ENCODE measurements at places on chromosomes 16 and 17.

- no peak for DNase-seq
Observed at GRCh38 chr17:19830061-19830460, 37.7 kb downstream of the ULK2 start.

DNA sequence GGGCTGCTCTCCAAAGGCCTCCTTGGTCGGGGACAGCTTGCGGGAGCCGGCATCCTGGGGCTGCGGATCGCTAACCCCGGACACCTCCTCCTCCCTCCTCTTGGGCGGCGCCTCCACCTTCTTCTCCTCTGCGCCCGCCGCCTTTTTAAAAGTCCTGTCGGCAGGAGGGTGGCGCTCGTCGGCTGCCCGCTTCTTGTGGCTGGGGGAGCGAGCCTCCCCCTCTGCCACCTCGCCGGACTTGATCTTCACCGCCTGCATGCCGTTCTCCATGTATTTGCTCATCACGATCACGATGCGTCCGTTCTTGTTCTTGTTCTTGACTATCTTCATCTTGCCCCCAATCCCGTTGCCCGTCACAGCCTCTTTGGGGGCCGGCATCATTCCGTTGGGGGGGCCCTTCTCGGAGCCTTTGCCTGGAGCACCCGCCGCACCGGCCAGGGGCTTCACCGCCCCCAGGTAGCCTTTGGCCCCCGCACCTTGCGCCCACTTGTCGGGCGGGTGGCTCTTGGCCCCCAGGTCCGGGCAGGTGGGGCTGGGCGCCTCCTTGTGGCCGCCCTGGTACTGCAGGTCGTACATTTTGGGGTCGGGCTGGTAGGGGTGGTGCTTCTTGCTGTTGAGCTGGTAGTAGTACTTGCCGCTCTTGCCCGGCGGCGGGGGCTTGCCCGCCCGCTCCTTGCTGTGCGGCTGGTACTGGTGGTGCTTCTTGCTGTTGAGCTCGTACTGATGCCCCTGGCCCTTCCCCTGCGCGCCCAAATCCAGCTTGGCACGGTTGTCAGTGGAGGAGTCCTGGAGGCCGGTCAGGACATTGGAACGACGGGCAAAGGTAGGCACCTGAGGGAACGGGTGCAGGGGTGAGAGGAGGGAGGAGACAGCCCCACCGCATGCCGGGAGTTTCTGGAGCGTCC is 4.4 kb downstream of the CBX4 start:
- no peak for DNase-seq

GRCh38 chr16:50310308-50311133 is 44.2 kb downstream of the ADCY7 start:
- DNase-seq = no peak

DNA sequence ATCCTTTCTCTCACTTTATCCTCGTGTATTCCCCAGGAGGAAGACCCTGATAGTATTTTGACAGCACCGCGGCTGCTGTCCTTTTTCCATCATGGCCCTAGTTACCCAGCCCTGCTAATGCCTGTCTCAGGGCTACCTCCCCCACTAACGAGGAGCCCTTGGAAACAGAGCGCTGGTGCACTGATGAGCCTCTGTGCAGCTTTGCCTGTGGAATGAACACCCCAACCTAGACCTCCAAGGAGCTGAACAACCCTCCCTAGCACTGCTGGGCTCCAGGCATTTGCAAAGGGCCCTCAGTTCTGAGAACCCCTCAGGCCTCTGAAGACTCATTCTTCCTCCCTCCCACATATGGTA is 23.3 kb upstream of the CCL1 start:
- DNase-seq = no peak

DNA sequence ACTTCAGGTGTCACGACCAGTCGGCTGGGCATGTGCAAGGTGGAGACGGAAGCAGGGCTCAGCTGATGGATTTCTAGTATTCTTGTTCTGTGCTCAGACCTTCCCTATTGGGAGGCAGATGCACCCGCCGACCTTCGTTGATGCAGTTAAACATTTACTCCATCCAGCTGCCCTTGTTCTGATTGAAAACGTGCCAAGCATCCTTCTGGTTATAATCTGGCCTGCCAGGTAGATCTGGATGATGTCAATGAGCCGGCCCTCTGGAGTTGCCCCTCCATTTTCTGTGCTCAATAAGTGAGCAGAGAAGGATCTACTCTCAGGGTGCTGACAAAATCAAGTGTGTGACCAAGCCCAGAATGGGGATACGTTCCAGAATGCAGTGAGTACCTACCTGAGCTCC is 38.3 kb downstream of the CCDC182 start:
- no peak for DNase-seq

- DNase-seq = no peak
Observed at GRCh38 chr17:49756323-49757150, 7.4 kb downstream of the FAM117A start.

DNA sequence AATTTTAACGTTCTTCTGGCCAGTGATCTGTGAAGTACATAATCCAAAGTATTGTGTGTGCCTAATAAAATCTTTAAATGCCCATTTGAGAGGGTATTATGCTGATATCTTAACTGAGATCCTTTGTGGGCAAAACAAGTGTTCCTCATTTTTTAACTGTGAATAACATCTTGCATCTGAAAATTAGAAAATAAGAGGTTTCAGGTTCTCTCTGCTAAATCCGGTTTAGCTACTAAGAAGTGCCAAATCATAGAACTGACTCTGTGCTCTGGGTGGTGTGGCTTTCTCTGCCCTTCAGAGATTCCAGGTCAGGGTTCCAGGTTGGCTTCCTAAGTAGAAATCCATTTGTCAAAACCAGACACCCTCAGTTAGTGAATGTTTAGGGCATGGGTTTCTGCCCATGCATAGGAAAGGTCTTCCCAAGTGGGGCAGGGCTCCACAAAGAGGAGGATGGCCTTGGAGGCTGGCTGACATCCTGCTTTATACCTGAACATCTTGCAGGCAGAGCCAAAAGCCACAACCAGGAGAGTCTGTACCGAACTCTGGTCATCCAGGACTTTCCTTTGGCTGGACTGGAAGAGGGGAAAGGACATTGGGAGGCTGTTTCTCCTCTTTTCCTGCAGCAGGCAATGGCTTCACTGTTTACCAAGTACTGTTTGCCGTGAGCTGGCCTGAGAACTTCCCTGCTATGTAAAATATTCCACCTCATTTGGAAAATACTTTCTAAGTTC is 8.5 kb downstream of the ALDH3A2 start:
- DNase-seq = no peak

DNA sequence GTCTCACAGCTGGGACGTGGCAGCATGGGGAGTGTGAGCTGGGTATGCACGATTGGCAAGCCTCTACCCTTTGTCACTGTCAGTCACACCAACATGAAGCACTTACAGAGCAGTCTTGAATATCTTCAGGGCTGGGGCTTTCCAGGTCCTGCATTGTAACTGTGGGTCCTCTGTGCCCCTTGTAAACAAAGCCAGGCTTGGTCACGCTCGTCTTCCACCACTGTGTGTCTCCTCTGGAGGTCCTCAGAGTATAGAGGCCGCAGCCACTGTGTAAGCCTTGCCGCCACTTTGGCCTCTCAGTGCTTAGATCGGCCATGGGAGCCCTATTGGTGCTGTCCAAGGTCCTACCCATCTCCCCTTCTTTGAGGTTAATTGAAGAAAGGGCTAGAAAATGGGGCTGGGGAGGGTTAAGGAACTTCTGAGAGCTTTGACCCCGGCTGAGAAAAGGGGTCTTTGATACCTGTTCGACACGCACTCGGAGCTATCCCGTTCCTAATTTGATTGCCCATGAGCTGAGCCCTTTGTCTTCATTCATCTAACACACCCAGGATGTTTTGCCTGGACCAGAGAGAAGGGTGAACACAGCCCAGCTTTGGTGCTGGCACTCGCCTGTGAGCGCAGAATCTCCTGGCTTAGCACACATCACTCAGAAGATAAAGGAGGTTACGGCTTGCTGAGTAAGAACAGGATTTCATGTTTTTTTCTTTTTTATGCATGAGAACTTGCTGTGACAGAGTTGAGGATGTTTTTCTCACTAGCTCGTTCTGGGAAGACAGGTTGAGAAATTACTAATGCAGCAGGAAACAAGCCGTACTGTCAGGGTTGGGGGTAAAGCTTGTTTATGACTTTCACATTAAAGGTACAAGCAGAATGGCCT is 267.9 kb downstream of the CPPED1 start:
- DNase-seq = no peak

DNA sequence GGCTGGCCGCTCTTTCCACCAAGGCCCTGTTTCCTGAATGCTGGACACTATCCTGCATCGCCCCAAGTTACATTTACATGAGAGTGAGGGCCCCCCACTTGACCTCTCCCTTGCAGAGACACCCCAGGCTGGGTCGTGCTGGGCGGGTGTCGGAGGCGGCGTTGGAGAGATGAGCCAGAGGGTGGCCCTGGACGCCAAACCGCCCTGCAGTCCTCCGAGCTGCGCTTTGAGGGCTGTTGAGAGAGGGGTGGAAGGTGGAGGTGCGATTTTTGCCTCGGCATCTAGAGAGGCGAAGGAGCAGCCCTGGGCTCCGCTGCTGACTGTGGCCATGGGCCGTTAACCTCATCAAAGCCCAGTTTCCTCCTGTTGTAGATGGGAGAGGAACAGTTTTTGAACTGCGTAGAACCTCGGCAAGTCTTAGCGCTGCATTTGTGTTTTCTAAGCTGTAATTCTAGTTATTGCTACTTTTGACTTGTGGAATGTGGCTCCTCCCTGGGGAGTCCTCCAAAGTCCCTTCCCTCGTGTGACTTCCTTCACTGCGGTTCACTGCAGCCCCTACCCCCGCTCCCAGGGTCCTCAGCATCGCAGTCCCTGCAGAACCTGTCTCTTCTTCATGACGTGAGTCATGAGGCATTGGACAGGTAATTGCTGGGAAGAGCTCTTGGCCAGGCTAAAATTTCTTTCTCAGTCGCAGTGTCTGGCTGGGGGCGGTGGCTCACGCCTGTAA is 986 bp upstream of the ELOB start:
- DNase-seq = peak; percentile 52

DNA sequence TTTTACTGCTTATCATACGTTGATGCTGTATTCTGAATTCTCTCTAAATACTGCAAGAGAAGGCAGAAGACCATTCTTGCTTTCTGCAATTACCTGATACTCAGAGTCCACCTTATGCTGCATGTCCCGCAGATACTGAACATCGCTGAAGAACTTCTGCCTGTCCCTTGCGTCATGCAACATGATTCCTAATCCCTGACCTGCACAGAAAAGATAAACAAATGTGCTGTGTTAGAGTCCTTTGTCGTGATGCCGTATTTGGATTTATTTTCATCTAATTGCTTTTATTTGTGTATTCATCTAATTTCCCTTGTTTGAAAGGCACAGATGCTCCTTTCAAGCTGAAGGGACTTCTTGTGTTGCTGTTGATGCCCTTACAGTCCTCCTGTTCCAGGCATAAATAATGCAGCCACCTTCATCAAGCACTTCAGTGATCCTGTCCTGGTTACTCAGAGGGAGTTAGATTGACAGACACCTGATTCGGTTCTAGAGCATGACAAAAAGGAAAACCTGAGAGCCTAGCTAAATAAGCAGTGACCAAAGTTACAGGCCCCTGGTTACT is 6.5 kb downstream of the MARCHF10 start:
- no peak for DNase-seq

GRCh38 chr16:57411362-57411976 is 6.9 kb downstream of the CCL17 start:
- DNase-seq = no peak

DNA sequence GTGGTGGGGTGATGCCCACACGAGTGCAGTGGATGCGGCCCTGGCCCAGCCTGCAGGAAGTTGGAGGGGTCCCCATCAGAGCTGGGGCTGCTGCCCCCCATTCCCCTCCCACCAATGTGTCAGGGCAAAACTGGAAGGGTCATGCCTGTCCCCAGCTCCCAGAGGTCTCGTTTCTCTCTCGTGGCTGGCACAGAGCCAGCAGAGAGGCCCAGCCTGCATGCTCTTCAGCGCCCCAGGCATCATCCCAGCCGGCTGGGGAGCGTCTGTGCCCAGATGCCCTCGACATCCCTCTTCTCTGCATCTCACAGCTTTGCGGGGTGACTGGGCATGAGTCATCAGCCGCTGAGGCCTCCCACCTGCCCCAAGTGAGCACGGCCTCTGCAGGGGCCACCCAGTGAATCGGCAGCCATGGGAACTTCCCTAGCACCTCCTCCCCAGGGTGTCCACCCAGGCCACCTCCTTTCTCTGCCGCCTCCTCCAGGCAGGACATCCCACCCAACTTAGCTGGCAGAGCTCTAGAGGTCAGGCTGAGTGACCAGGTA is 9.8 kb upstream of the CSNK1D start:
- DNase-seq = peak; percentile 49

DNA sequence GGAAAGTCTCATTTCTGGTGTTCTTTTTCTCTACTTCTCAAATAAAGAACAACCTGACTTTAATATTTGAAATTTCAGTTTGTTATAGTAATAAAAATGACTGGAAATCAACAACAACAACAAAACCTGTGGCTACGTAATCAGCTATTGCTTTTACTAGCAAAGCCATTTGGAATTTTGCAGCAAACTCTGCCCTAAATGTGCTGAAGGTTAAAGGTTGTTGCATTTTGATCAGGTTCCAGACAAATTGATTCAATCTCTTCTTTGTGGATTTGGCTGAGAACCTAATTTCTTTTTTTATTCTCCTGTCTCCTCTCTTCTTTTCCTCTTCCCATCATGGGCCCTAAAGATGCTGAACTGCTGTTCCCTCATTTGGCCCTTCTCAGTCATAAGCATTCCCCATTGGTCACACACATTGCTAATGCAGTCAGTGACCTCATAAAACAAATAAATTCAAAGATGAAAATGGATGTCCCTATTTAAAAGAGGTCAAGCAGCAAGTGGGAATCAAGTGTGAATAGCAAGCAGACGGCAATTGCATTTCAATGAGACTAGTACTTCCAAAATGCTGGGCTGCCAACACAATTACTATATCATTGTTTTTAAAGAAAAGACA is 795.1 kb upstream of the CDH8 start:
- no peak for DNase-seq

DNA sequence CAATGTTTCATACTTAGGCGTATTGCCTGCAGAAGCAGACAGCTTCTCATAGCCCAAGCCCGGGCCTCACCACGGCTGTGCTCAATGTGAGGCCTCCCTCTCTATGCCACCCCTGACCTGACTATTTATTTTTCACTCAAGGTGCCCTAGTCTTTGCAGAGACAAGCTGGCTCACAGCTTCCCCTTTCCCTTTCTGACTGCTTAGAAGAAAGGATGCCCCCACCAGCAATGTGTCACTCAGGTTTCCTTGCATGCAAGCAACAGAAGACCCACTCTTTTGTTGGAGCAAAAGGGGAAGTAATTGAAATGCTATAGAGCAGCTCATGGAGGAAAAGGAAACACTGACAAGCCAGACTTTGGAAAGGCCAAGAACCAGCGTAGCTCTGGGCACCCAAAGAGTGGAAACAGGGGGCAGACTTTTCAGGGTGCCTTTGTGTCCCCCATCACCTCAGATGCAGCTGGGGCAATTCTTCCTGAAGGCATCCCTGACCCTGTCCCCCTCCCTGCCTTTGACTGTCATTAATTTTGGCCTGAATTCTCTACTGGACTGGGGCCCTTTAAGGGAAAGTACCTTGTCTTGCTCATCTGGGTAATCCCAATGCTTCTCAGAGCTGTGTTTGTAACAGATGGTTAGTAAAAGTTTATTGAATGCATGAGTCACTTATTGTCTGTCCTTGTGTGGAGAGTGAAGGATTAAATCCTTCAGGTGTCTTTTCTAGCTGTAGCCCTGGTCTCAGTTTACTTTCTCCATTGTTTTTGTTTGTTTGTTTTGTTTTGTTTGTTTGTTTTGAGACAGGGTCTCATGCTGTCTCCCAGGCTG is 17.8 kb downstream of the RGS9 start:
- no peak for DNase-seq
